ENCODE measurements at places on chromosomes 1 and 21.

DNA sequence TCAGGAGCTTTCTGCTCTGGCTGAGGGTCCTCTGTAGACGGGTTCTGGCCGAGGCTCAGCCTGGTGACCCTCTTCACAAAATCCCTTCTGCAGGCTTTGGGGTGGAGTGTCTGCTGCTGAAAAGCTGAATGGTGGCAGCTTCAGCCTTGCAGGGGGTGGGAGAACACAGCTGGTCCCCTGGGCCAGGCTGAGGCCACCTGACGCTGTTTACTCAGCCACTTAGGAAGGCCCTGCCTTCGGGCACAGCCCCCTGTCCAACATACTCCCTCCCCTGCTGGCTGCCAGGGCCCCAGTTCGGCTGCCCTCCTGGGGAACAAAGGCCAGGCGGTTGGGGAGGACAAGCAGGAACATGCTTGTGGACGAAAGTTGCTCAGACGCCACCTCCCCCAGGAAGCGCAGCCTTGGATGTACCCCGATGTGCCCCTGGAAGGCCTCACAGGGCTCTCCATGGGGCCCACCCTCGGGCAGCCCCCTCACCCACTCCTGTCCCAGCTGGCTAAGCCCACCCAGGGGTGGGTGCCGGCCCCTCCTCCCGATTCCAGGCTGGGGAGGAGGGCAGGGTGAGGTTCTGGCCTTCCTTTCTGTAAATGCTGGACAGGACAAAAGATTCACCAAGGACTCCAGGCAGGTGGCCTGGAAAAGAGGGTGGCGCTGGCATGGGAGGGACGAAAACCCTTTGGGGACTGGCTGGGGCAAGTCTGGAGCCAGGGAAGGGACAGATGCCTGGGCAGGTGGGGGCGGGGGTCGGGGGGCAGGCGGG lies at the start of gene ANKRD65:
Gene ANKRD65 (minus strand): TSS at position 130 of the 760 bp plus-strand sequence. CDS start 271 bp downstream, outside the sequence.
- DNase-seq = no peak

DNA sequence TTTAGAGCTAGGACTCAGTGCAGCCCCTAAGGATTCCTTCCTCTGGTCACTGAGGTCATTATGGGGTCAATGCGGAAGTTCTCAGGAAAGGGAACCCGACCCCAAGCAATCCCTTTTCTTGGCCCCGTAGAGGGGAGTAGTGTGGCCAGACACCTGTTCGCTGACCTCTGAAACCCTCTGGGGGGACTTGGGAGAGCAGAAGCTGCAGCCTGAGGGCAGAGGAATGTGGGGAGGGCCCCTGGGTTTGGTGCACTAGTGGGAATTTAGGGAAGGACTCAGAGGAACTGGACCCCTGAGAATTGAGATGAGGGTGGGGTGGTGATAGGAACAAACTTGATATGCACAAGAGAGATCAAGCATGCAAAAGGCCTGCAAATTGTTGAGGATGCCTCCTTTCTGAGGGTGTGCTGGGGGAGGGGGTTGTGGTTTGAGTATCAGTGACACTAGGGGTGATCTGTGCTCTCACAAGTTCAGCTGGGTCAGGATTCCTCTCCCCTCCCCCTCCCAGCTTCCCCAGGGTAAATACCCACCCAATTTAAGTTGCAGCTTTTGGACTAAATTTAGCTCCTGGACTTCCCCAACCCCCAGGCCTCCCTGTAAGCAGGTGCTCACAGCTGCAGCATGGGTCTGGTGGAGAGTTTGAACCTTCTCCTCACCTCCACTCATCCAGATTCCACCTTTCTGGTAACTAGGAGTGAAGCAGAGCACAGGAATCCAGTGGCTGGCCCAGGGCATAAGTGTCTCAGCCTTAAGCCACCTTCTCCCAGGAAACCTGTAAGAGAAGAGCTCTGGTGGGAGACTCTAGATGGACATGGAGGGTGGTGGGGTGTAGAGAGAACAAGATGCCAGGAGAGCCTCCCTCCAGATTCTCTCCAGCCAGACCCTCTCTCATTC lies 13.5 kb downstream of the ADAMTSL4 start:
- DNase-seq = no peak

DNA sequence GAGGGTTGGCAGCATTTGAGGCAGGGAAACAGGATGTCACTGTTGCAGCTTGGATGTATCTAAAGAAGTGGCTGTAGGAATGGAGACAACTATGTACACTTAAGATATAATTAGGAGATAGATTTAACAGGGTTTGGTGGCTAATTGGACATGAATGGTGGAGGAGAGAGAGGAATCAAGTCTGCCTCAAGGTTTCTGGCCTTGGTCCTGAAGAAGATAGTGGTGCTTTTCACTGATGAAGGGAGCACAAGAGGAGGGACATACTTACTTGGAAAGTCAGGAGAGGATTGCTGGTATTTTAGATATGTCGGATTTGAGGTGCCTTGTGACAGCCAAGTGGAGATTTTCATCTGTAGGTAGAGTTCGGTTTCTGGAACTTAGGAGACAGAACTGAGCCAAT lies 123.9 kb downstream of the ST6GALNAC3 start:
- no peak for DNase-seq

- DNase-seq = no peak
Observed at GRCh38 chr1:15676010-15676409, 8.1 kb upstream of the PLEKHM2 start.

- no peak for DNase-seq
Observed at GRCh38 chr1:174358786-174359453, 88.8 kb upstream of the GPR52 start.

GRCh38 chr1:61399199-61399598 lies 316.8 kb downstream of the NFIA start:
- DNase-seq = no peak

DNA sequence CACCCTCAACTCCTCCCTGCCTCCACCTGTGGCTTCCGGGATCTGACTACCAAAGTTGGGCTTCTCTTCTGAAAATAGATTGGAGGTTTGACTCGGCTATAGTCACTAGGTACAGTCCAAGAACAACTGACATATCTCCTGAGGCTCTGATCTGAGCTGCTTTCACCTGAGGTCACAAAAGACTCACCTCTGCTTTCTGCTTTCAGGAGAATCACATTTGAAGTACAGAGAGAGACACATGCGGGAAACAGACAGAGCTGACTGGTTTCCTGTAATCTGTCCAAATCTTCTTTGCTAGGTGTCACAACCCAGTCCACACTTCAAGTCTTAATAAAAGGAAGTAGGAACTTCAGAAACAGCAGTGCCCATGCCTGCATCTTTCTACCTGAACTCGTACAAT lies 245.4 kb upstream of the CHRM3 start:
- DNase-seq = no peak

GRCh38 chr1:44108241-44108640 lies 10.4 kb upstream of the KLF17 start:
- DNase-seq = no peak

DNA sequence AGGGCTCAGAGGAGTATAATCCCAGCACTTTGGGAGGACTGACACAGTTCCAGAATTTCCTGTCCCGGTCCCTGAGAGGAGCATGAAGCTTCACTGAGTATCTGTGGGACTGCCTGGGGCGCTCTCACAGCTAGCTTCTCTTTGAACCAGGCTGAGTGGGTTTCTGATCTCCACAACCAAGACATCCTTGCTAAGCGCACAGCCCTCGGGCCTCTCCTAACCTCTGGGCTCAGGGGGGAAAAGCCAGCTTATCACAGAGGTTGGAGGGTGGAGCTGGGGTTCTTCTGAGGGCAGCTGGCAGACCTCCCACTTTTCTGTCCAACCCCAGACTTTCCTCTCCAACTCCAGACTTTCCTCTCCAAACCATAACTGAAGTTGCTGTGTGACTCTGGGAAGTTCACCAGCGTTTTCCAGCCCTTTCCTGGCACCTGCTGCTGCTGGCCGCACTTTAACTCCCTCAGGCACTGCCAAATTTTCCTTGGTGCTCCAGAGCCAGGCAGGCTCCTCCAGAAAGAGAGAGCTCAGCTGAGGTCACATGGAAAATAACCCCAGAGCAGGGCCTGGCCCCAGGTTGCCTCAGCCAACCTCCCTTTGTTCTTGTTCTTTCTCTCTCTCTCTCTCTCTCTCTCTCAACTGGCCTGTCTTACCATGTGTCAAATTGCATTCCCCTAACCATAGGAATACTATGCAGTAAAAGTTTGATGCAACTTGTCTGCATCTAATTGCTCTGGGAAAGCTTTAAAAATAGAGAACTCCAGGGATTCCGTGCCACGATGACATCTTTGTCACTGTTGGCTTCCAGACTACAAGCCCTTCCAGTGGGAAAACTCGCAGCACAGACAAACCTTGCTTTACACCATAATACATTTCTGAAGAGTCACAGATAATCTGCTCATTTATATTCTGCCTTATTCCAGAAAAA lies 49.5 kb downstream of the OLFML2B start:
- no peak for DNase-seq

DNA sequence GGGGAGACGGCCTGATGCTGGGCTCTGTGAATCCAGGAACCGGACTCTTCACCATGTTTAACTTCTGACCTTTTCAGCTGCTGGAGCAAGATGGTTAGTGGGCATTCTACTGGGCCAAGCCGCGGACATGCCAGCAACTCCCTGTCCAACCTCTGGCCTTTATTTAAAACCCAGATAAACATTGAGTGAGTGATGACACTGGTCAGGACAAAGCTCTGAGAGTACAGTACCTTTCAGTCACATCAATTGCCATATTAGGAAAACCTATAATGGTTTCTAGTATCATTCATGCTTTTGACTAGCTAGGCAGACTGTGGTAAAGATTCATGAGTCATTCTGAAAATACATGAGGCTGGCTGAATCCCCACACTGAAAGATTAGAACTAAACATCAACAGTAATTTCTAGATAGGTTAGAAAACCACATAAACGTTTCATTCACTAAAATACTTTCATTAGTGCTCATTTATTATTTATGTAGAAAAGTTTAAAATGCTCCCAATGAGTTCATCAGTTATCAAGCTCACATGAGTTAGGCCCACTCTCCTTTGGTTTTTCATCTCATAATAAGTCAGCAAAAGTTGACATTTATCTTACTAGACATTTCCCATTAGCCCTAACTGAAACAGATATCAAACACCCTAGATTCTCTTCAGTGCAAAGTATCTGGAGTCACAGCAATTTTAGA lies 7.1 kb upstream of the ACTA1 start:
- no peak for DNase-seq

- DNase-seq = no peak
Observed at GRCh38 chr1:11350265-11350664, 77.3 kb downstream of the UBIAD1 start.

DNA sequence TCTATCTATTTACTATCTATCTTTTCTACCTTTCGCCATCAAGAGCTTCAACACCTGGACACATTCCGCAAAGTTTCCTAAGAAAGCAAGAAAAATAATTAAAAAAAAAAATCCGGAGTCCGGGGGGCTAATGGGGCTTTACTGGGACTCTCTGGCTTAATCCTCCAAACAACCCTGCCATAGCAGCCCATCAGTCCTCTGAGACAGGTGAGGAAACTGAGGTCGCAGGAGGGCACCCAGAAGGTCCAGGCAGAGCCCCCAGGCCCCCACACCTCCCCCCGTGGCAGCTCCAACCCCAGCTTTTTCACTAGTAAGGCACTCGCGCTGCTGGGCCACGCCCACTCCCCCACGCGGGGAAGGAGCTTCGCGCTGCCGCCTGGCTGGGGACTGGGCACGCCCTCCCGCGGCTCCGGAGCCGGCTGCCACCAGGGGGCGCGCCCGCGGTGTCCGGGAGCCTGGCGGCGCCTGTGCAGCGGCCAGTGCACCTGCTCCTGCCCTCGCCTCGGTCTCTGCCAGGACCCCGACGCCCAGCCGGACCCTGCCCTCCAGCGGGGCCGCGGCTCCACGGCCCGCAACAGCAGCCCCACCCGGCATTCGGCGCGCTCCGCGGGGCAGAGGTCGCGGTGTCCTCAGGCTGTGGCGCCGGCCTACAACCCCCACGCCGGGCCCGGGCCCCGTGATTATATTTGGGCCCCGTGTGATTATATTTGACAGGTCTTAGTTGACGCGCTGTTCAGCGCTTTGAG lies 54.1 kb upstream of the SAMD11 start:
- DNase-seq = peak; percentile 79

Data from activated T-cell treated with anti-CD3 and anti-CD28 coated beads for 4 hours (primary cell).